NCI-H1417 treated with DMSO at 0.1 percent for 48 hours (cell line): ENCODE measurements at places on chromosomes 11 and 22.

DNA sequence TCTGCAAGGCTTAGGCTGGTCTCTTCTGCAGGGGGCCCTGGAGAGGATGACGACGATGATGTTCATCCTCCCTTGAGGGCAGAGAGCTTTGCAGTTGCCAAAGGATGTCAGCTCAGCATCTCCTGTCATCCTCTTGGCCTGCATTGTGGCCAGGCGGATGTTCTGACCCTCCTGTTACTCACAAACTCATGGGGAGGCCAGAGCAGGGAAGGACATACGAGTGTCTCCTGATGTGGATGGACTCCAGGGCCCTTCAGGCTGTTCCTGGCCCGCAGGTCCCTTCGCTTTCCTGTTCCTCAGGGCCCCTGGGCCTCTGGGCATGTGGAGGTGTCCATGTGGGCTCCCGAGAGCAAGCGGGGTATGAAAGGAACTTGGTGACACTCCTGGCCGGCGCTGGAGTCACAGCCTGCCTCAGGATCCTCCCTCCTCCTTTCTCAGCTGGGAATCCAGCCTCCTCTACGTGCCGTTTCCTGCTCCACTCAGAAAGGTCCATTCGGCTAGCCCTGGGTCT is 8.5 kb downstream of the ADORA2A start:
- no peak for DNase-seq

DNA sequence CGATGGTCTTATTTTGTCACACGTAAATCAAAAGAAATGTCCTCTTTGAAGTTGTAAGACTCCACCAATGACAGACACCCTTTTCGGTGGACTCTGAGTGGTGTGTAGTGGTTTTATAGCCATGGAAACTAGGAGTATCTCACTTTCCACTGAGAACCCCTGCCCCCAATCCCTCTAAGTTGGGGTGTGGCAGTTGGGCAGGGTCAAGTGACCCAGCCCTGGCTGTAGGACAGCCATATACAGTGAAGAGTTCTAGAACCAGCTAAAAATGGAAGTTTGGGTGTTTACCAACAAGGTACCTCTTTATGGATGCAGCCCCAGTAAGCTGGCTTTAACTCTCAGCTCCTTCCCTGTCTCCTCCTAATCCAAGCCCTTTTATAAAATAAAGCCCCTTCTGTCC is 5.2 kb downstream of the C22orf31 start:
- DNase-seq, result no peak

DNA sequence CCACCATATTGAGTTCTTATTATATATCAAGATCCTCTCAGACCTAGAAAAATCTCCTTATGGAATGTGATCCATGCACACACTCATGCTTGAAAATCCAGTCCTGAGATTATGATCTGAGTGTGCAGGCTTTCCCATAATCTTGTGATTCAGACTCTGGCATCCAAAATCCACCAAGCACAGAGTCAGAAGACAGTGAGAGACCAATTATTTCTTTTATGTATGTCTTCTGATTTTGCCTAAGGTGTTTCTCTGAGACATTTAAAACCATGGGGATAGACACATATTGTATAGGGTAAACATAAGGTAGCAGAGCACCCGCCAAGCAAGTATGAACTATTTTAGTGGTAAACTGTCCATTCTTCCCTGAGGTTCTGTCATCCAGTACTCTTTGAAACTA is 52.0 kb upstream of the MMP13 start:
- DNase-seq, result no peak

- no peak for DNase-seq
These were observed 4.1 kb downstream of the SLC25A45 start for GRCh38 chr11:65378208-65378927.

DNA sequence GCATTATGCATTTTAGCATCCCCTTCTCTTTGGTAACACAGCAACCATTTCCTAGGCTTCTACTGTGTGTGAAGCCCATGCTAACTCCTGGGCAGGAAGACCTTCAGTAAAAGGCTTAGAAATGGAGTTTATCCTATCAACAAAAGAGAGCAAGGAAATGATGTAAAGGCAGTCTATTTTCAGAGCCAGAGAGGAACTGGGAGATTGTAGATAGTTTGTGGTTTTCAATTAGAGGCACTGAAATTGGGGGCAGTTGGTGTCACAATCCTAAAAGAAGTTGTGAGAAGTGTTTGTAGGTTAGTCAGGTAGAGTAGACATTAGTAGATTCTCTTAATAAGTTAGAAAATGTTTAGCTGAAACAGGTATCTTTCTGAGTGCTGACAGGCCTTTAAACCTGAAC is 7.1 kb downstream of the ACAD8 start:
- no peak for DNase-seq

DNA sequence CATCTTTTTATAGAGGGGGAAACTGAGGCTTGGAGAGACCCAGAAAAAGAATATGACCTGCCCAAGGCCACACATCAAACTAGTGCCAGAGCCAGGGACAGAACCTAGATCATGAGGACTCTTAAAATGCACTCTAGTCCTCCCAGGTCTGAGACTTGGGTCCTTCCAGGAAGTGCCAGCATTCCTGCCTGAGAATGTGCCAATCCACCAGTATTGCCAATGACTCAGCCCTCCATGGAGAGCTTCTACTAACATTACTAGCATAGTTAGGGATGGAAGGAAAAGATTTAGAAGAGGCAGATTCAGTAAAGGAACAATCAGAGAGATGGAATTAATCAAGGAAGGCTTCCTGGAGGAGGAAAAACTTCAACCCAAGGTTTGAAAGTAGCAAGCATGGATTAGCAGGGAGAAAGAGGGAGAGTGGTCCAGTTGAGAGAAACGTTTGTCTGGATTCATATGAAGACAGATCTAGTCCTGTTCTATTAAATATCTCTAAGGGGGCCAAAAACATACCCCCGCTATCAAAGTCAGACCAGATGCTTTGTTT is 20.1 kb upstream of the SMIM35 start:
- DNase-seq, result no peak

DNA sequence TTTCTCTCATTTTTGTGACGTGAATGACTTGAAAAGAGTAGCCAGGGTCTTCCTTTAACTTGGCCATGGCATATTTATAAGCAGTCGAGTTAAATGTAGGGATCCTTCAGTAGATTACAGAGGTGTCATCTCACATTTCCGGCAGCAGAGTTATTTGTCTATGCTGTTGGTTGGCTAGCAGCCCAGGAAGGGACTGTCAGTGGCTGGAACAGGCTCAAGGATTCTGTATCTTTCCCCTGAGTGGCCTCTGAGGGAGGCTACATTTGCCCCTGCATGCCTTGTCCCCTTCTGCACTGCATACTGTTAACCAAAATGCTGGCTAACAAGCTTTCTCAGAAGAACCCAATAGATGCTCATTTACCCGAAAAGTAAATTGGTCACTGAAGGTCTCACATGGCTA is 187.6 kb downstream of the PGR start:
- no peak for DNase-seq

DNA sequence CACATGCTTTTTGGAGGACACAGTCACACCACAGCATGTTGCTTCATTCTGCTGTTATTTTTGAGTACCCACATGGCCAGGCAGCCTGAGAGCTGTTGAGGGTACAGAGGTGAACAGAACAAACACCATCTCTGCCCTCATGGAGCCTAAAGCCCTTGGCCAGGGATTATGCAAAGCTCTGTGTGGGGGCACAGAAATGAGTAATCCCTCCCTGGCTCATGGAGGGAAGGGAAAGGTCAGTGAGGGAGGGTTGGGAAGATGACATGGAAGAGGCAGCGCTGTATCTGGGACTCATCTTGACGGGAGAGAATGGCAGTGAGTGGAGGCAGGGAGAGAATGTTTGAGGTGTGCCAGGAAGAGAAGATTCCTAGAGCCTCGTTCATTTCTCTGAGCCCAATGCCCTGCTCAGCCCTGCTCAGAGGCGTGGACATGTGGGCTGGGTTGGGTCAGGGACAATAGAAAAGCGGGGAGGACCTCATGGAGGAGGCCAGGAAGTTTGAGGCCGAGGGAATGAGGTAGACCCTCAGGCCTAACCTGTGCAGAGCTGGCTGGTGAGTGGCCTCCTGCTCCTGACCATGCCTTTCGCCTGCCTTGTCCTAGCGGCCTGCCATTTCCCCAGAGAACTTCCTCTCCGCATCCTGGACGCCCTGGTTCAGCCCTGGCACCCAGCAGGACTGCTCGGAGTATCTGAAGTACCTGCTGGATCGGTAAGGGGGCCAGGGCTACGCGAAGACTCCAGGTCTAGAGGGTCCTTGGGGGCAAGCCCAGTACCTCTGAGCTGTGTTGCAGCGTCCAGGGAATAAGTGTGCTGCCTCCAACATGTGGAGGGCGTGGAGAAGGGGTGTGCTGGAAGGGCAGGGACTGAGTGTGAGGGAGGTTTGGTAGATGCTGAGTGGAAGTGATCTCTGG is 19.8 kb downstream of the USP35 start:
- no peak for DNase-seq
